ENCODE measurements at places on chromosomes 12 and 14.

- no peaks in the 10 kb centered on the region for H3K27me3 ChIP-seq
- H3K27ac ChIP-seq: no peak overlapping the region
- no peak overlapping the region for H3K4me3 ChIP-seq
- no peak for DNase-seq
- H3K36me3 ChIP-seq: no peaks in the 10 kb centered on the region
Measured at GRCh38 chr12:124077701-124078100, 104.7 kb downstream of the ZNF664 start.

- H3K27me3 ChIP-seq: no peaks in the 10 kb centered on the region
- H3K4me3 ChIP-seq: no peak overlapping the region
- H3K36me3 ChIP-seq: no peaks in the 10 kb centered on the region
- no peak overlapping the region for H3K27ac ChIP-seq
Measured at GRCh38 chr14:67911562-67911961, 92.0 kb downstream of the RAD51B start.

- peak overlapping the region; percentile 32 for H3K27ac ChIP-seq
- no peak for DNase-seq
- no peaks in the 10 kb centered on the region for H3K4me1 ChIP-seq
- H3K36me3 ChIP-seq: no peaks in the 10 kb centered on the region
- H3K27me3 ChIP-seq: no peaks in the 10 kb centered on the region
Measured at GRCh38 chr12:119704065-119704747, 36.3 kb downstream of the PRKAB1 start.

DNA sequence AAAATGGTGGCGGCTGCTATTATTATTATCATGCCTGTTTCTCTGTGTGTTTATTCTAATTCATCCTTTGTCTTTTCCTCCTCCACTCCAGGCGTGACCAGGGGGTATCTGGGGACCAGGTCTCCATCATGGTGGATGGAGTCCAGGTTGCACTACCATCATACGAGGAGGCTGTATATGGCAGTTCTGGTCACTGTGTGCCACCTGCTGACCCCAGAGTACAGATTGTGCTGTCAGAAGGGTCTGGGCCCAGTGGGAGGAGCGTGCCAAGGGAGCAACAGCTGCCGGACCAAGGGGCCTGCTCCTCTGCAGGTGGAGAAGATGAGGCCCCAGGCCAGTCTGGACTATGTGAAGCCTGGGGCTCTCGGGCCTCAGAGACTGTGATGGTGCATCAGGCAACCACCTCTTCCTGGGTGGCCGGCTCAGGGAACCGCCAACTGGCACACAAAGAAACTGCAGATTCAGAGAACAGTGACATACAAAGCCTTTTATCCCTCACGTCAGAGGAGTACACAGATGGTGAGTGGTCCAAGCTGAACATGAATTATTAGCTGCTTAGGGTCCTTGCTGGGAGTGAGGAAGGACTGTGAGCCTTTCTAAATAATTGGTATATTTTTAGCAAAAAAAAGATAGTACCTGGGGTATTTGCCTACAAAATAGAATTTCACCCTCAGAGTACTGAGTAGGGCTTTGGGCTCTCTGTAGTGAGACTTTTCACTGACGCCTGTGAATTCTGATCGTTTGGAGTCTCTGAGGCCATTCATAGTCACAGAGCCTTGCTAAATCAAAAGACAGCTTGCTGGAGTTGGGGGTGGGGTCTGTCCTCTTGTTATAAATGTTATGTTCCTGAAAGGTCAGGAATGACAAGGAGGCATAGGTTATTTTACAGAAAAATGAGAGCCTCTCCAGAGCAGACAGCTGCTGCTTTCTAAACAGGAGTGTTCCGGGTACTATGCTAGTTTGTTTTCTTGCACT, 58.1 kb upstream of the SRSF5 start:
- H3K27ac ChIP-seq: no peak overlapping the region
- no peak overlapping the region for H3K4me3 ChIP-seq
- no peak for DNase-seq
- H3K27me3 ChIP-seq: no peaks in the 10 kb centered on the region
- peaks cover 71% of the 10 kb centered on the region for H3K36me3 ChIP-seq
- H3K4me1 ChIP-seq: no peaks in the 10 kb centered on the region

DNA sequence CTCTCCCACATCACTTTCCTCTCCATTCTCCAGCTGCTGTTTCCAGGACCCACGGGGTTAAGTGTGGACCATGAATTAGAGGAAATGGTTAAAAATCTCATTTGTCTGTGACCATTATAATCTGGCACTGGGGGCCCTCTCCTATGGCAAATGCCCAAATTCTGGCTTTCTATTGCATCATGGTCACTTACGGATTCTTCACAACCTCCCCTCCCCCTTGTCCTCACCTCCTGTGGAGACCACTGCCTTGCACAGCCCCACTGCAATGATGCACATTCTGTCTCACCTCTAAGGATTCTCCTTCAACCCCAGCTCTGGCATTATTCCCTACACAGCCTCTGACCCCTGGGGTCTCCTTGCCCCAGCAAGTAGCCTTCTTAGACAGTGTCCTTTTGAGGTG, 18.9 kb downstream of the BCAT1 start:
- DNase-seq: no peak
- no peaks in the 10 kb centered on the region for H3K36me3 ChIP-seq
- H3K4me3 ChIP-seq: no peak overlapping the region

DNA sequence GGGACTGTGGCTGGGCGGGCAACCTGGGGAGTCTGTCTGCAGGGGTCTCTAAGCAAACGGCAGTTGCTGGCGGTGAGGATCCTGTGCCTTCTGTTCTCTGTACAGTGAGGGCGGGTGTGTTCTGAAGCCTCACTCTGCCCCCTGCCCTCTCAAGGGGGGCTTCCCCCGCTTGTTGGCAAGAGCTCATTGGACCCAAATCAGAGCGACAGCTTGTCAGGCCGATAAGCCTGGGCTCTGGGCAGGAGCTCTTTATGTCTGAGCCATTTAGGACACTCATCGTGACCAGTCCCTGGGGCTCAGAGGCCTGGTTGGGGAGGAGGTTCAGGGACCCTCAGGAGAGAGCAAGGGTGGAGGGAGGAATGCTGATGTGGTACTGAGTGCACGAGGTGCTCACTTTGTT, 136.0 kb downstream of the TSPAN9 start:
- no peaks in the 10 kb centered on the region for H3K36me3 ChIP-seq
- no peak for DNase-seq
- H3K27ac ChIP-seq: peak overlapping the region; percentile 95
- H3K4me1 ChIP-seq: peaks cover 62% of the 10 kb centered on the region
- no peaks in the 10 kb centered on the region for H3K27me3 ChIP-seq

DNA sequence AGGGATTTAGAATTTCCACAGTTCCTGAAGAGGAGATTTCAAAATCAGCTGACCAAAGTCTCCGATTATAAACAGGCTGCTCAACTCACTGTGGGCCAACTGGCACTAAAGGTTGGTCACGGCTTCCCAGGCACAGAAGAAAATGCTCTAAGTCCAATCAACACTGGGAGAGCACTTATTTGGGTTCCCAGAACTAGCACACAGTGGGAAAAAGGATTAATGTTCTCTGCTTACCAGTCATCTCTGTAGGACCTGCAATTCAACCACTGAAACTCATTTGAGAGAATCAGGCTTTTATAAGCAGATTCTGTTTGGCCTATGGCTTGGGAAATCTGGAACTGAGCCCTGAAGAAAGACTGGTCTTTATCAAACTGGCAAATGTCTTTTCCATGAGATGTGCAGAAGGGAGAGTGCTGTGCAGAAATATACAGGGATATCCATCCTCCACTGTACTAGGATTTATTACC, 49.4 kb downstream of the ABCC9 start:
- H3K27ac ChIP-seq: peak overlapping the region; percentile 40
- H3K36me3 ChIP-seq: no peaks in the 10 kb centered on the region
- DNase-seq: peak; percentile 61

GRCh38 chr12:73599268-73599667, 938.4 kb upstream of the ATXN7L3B start:
- no peak for DNase-seq
- H3K4me3 ChIP-seq: no peak overlapping the region

DNA sequence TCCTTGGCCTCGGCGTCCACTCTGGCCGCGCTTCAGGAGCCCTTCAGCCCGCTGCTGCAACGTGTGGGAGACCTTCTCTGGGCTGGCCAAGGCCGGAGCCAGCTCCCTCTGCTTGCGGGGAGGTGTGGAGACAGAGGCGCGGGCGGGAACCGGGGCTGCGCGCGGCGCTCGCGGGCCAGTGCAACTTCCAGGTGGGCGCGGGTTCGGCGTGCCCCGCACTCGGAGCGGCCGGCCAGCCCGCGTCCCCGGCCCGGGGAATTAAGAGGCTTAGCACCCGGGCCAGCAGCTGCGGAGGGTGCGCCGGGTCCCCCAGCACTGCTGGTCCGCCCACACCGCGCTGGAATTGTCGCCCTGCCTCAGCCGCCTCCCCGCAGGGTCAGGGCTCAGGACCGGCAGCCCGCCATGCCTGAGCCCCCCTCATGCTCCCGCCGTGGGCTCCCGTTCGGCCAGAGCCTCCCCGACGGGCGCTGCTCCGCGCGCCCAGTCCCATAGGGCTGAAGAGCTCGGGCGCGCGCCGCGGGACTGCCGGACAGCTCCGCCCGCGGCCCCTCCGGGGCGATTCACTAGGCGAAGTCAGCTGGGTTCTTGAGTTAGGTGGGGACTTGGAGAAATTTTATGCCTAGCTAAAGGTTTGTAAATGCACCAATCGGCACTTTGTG, 673.9 kb downstream of the SLC16A7 start:
- H3K36me3 ChIP-seq: no peaks in the 10 kb centered on the region
- H3K27ac ChIP-seq: no peak overlapping the region

Measured in right atrium auricular region (tissue), 2 donors.